ENCODE measurements at places on chromosomes 1 and 21. TPM values are rescaled to one million over a fixed set of nuclear protein-coding genes. Genes with fewer than 3 reads are reported as not detected.

Gene TACSTD2
- total RNA-seq: not detected

Gene C21orf91
- 35.4 TPM for total RNA-seq

Gene RNF186
- not detected for total RNA-seq

Gene CRYBG2
- 2.9 TPM for total RNA-seq

Gene PEA15
- 81.3 TPM for total RNA-seq

Gene OR4F16
- not detected for total RNA-seq

Gene CELA3B
- not detected for total RNA-seq
